Esophagus squamous epithelium (tissue), 5 donors: ENCODE measurements at places on chromosomes 2 and 18. TPM values are rescaled to one million over a fixed set of nuclear protein-coding genes. Genes with fewer than 3 reads are reported as not detected.

- no peak for DNase-seq
These were observed 3.8 kb downstream of the GBX2 start for GRCh38 chr2:236164201-236164924.

DNA sequence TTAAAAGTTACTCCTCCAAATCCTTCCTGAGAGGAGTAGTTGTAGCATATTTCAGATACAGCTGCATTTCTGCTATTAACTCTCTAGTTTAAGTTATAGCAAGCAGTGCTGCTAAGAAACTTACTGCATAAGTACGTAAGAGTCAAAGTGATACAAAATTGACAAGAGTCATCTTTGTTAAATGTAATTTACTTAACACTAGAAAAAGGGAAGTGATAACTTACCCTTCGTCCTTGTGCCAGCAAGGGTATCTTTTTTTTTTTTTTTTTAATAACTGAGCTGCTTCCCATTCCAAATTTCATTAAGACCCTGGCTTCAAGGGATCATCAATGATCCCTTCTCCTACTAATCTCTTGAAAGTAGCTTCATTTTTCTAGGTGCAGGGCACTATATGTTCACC is 493.0 kb downstream of the PLCL1 start:
- DNase-seq, result no peak

STON1 gene
- total RNA-seq, result 2.0 TPM

GRCh38 chr2:82027921-82028615 is 1723.5 kb upstream of the LRRTM1 start:
- DNase-seq, result no peak

DNA sequence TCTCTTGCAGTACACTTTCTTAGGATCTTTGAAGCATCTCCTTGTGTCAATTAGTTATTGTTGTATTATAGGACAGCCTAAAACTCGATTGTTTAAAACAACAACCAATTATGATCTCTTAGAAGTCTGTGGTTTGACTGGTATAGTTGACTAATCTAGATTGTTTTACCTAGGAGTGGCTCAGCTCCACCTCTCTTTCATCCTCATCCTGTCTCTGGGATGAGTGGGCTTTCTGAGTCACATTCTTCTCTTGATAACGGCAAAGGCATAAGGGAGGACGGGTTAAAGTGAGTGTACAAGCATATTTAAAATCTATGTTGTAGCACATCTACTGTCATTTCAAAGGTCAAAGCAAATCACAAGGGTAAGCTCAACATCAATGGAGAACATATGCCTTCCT is 102.3 kb upstream of the GULP1 start:
- no peak for DNase-seq

DNA sequence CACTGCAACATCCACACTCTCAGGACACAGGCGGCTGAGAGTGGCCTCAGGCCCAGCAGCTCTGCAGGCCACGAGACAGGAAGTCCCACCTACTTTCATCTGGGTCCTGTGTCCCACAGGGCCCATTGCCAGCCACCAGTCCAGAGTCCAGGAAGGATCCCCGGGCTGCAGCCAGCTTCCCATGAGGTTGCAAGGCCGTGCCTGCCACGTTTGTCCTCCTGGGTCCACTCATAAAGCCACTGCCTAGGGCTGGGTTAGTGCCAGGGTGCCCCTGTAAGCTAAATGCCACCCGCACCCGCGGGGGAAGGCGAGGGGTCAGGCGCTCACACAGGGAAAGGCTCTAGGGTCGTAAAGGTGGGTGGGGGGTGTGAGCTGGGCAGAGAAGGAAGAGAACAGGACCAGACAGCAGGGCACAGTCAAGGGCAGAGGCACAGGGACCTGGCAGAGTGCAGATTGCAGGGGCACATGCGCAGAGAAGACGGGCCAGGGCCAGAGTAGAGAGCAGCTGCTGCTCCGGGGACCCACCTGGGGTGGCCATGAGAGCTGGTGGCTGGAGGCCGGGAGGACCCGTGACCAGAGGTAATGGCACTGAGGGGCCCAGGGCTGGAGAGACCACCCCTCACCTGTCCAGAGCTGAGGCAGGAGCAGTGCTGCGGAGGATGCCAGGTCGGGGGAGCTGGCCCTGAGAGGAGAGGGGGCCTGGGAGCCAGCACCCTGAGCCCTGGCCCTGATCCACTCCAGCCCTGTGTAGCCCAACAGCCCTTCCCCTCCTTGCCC is 8.0 kb downstream of the AGXT start:
- no peak for DNase-seq

DNA sequence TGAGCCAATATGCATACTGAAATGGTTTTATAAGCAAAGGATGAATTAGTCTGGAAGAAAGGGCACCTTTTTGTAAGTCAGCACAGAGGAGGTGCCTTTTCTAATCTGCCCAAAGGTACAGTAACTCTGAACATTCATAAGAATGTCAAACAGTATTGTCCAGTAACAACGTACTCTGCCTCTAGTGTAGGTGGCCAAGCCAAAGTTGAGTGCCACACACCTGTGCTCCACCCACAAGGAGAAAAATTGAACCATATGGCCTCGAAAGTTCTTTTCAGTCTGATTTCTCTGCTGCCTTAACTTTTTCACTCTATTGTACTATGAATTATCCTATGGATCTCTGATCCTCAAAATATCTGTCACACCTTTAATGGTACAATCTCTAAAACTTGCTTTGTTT is 86.8 kb downstream of the CERKL start:
- no peak for DNase-seq

- DNase-seq, result no peak
These were observed 75.4 kb downstream of the TAF4B start for GRCh38 chr18:26301681-26302080.

DNA sequence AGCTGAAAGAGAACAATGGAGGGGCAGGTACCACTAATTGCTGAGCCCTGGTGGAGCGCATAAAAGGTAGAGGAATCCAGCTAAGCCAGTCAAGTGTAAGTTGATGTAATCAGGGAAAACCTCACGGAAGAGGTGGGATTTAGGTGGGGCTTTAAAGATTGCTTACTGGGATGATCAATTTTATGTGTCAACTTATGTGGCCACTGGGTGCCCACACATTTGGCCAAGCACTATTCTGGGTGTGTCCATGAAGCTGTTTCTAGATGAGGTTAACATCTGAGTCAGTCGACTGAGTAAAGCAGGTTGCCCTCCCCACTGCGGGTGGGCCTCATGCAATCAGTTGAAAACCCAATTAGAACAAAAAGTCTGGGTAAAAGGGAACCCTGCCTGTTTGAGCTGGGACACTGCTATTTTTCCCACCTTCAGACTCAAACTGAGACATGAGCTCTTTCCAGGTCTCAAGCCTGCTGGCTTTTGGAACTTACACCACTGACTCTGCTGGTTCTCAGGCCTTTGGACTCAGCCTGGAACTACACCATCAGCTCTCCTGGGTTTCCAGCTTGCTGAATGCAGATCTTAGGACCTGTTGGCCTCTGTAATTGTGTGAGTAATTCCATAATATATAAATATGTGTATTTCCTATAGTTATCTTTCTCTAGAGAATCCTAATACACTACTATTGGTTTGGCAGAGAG is 67.3 kb downstream of the MYO5B start:
- no peak for DNase-seq

GRCh38 chr2:196990788-196991461 is 64.4 kb upstream of the PGAP1 start:
- no peak for DNase-seq

SCYGR4 gene
- not detected for total RNA-seq

GRCh38 chr2:163046615-163047014 is 208.0 kb upstream of the KCNH7 start:
- DNase-seq, result no peak

GRCh38 chr2:239131521-239131920 is 269.3 kb downstream of the HDAC4 start:
- no peak for DNase-seq

CD207 gene
- total RNA-seq, result 1.1 TPM

- no peak for DNase-seq
These were observed 260.0 kb downstream of the FIGN start for GRCh38 chr2:163475815-163476214.

- no peak for DNase-seq
These were observed 70.5 kb downstream of the CAB39 start for GRCh38 chr2:230783101-230783500.

SMC6 gene
- 40.4 TPM for total RNA-seq

RAPGEF4 gene
- total RNA-seq, result 2.6 TPM
